ENCODE measurements at places on chromosomes 7 and 10. TPM values are rescaled to one million over a fixed set of nuclear protein-coding genes. Genes with fewer than 3 reads are reported as not detected.
A peak's percentile ranks its signal among the peaks of the same experiment; 100 is the strongest.

- H3K27ac ChIP-seq, result no peak overlapping the region
- H3K4me1 ChIP-seq, result no peaks in the 10 kb centered on the region
- DNase-seq, result peak; percentile 45
- H3K4me3 ChIP-seq, result no peak overlapping the region
- no peaks in the 10 kb centered on the region for H3K27me3 ChIP-seq
- no peaks in the 10 kb centered on the region for H3K36me3 ChIP-seq
Observed at GRCh38 chr7:32154797-32155196, 84.6 kb upstream of the PDE1C start.

DNA sequence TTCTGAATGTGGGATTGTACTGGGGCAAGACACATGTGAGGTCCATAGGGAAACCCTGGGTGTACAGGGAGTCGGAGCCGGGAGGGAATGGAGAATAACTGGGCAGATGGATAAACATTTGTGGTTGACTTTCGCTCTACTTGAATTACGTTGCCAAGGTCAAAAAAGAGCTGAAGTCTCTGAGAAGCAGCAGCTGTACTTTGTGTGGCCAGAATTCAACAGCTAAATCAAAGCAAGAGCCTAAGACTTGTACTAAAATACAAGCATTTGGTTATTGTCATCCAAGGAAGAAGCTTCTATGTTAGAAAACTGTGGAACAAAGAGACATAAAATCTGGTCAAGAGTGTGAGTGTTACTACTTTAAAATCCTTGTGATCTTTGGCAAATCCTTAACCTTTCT is 457.2 kb downstream of the ARL4A start:
- no peaks in the 10 kb centered on the region for H3K36me3 ChIP-seq
- DNase-seq, result no peak
- H3K27me3 ChIP-seq, result no peaks in the 10 kb centered on the region
- H3K4me1 ChIP-seq, result peaks cover 3% of the 10 kb centered on the region
- no peak overlapping the region for H3K27ac ChIP-seq

- no peaks in the 10 kb centered on the region for H3K36me3 ChIP-seq
- H3K27me3 ChIP-seq, result no peaks in the 10 kb centered on the region
- H3K27ac ChIP-seq, result no peak overlapping the region
- no peak for DNase-seq
Observed at GRCh38 chr10:27223964-27224363, 16.6 kb downstream of the ACBD5 start.

- peaks cover 4% of the 10 kb centered on the region for H3K4me1 ChIP-seq
- no peak overlapping the region for H3K27ac ChIP-seq
- no peaks in the 10 kb centered on the region for H3K36me3 ChIP-seq
- DNase-seq, result no peak
- no peak overlapping the region for H3K4me3 ChIP-seq
Observed at GRCh38 chr10:24824536-24824935, 100.8 kb upstream of the ARHGAP21 start.

GRCh38 chr10:118307220-118307619 is 34.9 kb downstream of the FAM204A start:
- no peaks in the 10 kb centered on the region for H3K27me3 ChIP-seq
- H3K4me1 ChIP-seq, result no peaks in the 10 kb centered on the region
- DNase-seq, result no peak
- no peak overlapping the region for H3K4me3 ChIP-seq
- no peaks in the 10 kb centered on the region for H3K36me3 ChIP-seq
- no peak overlapping the region for H3K27ac ChIP-seq

GRCh38 chr10:13221572-13221971 is 12.6 kb downstream of the UCMA start:
- peaks cover 2% of the 10 kb centered on the region for H3K4me1 ChIP-seq
- H3K4me3 ChIP-seq, result no peak overlapping the region
- H3K36me3 ChIP-seq, result no peaks in the 10 kb centered on the region
- no peak for DNase-seq

GRCh38 chr10:77578583-77579227 is 58.9 kb downstream of the KCNMA1 start:
- no peak overlapping the region for H3K27ac ChIP-seq
- no peaks in the 10 kb centered on the region for H3K27me3 ChIP-seq
- DNase-seq, result no peak
- H3K4me3 ChIP-seq, result no peak overlapping the region
- no peaks in the 10 kb centered on the region for H3K4me1 ChIP-seq
- H3K36me3 ChIP-seq, result no peaks in the 10 kb centered on the region

GRCh38 chr7:30867483-30867882 is 44.2 kb upstream of the AQP1 start:
- no peaks in the 10 kb centered on the region for H3K36me3 ChIP-seq
- no peak overlapping the region for H3K27ac ChIP-seq
- H3K27me3 ChIP-seq, result no peaks in the 10 kb centered on the region
- DNase-seq, result no peak
- H3K4me3 ChIP-seq, result no peak overlapping the region

MEST gene
- 16.2 TPM for total RNA-seq

GIMAP7 gene
- total RNA-seq, result 7.1 TPM

C10orf105 gene
- total RNA-seq, result 0.45 TPM

SSC4D gene
- total RNA-seq, result 2.6 TPM

TMEM26 gene
- 0.97 TPM for total RNA-seq

GCK gene
- 2.9 TPM for total RNA-seq
